ENCODE measurements at places on chromosomes 7 and 10.

GRCh38 chr10:96904648-96905047 lies 72.5 kb downstream of the LCOR start:
- no peak for DNase-seq

DNA sequence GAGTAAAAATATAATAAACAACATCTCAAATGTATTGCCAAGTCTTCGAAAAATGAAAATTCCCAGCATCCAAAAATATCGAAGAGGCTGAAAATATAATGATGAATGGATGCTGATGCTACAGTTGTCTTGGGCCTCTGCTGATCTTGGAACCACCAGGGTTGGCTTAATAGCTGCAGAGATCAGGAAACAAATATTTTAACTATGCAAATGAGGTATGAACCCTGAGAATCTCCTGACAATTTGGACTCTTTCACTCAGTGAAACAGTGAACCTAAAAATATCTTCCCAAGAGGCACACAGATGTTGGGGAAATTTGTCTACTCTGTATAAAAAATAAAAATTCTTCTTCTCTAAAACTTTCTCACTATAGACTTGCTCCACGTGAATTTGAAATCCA lies 97.7 kb upstream of the EGFR start:
- DNase-seq, result no peak

GRCh38 chr10:118116362-118116714 lies 69.6 kb upstream of the RAB11FIP2 start:
- DNase-seq, result no peak

GRCh38 chr10:116084161-116084560 lies 188.8 kb downstream of the GFRA1 start:
- no peak for DNase-seq

DNA sequence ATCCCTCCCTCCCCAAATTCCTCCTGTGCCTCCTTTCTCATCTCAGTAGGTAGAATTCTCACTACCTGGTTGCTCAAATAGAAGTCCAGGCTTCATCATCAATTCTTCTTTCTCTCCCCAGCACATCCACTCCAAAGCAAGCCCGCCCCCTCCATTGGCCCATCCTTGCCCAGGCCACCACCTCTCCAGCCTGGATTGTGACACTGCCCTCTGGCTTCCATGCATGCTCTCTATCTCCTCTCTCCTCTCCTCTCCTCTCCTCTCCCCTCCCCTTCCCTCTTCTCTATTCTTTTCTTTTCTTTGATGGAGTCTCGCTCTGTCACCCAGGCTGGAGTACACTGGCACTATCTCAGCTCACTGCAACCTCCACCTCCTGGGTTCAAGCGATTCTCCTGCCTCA lies 144.9 kb downstream of the UBE2H start:
- no peak for DNase-seq

GRCh38 chr10:1567152-1567551 lies 170.2 kb downstream of the ADARB2 start:
- no peak for DNase-seq

DNA sequence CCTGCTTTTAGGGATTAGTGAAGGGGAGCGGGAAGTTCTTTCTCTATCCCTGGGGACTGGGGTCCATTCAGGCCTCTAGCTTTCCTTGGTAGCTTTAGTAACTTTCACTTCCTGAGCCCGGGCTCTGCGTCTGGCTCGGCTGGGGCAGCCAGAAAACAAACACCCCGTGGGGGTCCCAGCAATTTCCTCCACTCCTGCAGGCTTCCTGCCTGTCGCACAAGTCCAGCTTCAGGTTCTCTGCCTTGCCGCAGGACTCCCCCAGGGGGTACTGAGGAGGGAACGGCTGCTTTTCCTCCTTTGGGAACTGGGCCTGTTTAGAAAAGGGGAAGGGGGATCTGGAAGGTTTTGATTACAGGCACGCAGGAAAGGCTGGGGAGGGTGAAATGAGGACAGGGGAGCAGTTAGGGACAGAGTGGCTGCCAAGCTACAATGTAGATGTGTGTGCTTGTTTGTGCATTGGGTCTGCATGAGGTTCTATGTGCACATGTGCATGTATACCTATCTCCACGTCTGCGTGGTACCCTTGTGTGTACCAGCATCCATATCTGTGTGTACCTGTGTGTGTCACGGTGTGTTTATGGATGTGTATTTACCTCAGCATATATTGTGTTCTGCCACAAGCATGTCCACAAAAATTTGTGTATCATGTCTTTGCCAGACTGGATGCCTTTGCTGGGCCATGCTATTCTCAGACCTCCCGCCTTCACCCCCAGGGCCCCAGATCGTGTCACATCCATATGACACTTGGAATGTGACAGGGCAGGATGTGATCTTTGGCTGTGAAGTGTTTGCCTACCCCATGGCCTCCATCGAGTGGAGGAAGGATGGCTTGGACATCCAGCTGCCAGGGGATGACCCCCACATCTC lies 2.0 kb downstream of the KAZALD1 start:
- DNase-seq, result peak; percentile 58

GRCh38 chr10:87945984-87946383 lies 82.6 kb downstream of the PTEN start:
- DNase-seq, result no peak

GRCh38 chr7:119320316-119320715 lies 952.7 kb upstream of the KCND2 start:
- DNase-seq, result no peak

- DNase-seq, result no peak
Measured at GRCh38 chr7:156635529-156636385, 4.8 kb upstream of the RNF32 start.

DNA sequence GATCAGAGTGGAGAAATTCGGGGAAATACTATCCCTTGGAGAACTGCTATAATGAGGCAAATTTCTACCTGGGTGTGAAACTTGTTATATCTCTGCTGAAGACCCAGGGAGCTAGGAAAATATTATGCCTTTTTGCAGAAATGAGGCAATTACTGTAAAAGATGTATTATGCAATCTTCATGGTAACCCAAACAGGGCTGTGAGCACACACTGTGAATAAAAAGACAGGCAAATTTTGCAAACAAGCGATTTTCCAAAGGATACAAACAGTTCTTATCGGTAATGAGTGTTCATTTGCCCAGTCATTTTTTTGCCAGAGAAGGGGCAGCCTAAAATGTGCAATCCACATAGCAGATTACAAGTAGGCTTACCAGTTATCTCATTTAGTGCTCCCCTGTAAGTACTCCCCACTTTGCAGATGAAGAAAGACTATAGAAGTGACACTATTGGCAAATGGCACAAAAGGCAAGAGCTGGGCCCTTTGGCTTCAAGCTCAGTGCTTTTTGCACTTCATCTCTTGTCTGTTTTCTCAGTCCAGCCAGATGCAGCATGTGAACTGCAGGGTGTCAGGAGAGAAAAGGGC lies 205.8 kb downstream of the HECW1 start:
- no peak for DNase-seq

DNA sequence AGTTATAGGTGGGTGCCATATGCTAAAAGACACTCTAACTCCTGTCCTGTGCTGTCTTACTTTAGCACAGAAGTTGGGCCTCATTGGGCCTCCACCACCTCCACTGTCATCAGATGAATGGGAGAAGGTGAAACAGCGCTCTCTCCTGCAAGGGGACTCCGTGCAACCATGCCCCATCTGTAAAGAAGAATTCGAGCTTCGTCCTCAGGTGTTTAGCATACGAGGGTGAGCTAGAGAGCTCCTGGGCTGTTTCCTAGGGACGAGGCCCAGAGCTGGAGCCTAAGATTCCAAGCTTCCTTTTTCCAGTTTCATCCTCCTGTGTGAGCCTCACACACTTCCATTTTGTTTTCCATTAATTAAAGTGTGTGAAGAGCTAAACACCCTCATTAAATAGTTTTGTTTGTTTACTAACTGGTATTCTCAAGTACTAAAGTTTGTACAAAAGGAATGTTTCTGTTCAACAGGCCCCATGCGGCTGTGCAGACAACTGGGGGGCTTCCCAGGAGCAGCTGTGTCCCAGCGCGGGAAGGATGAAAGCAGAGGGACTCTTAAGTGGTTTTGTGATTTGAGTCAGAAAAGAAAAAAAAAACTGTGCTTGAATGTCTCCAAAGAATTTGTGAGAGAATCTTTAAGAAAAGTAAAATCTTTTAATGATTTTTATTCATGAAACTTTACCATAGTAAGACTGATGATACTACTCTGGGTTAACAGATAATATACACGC lies 14.1 kb downstream of the RNF32 start:
- DNase-seq, result no peak

GRCh38 chr7:74334030-74334429 lies 44.8 kb downstream of the CLIP2 start:
- no peak for DNase-seq

DNA sequence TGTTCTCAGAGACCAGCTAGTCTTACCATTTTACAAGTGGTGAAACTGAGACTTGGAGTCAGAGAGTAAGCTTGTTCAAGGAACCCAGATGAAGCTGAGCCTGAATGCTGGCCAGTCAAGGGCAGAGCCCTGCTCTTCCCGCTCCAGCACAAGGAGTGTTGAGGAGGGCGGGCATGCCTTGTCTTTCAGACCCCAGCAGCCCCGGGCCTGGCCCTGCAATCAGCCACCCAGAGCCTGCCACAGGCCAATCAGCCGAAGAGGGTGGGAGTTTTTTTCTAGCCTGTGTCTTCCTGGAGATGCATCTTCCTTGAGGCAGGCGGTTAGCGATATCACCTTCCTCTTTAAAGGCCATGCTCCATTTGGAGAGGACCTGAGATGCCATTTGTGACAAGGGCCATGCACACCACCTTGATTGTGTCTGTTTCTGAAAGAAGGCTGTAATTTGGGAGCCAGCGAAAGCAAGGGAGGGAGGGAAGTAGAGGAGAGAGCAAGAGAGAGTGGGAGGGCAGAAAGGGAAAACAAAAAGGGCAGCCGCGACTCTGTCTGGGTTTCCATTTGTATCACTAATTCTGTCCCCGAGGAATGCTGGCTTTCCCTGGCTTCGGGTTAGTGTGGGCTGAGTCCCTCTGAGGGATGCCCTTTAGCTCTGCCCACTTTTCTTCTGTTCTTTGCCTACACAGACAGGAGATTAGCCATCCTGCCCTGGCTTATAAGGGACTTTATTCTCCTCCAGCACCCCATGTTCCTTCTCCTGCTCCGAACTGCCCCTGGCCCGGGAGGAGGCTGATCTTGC lies 8.0 kb downstream of the CDH23 start:
- no peak for DNase-seq

DNA sequence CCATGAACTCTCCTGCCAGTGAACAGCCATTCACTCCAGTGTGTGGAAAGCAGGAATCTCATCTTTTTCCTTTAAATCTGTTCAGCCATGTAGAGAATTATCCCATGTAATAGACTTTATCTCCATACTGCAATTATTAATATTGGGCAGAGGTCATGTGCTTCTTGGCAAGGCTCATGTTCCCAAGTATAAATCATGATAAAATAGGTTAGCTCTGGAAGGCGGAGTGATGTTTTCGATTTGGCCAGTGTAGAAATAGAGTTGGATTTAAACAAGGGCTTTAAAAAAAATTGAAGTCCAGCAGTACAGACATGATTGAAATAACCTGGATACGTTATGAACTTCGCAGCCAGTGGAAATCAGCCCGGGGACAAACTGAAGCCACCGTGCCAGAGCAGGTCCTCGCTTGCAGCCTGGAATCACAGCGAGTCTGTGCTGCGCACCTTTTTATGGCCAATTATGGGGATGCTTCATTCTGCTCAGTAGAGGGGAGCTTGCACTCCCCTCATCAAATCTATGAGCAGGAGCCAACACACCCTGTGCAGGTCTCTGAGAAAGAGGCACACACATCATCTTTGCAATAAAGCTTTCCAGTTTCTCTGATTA lies 654.0 kb upstream of the MKI67 start:
- DNase-seq, result no peak

DNA sequence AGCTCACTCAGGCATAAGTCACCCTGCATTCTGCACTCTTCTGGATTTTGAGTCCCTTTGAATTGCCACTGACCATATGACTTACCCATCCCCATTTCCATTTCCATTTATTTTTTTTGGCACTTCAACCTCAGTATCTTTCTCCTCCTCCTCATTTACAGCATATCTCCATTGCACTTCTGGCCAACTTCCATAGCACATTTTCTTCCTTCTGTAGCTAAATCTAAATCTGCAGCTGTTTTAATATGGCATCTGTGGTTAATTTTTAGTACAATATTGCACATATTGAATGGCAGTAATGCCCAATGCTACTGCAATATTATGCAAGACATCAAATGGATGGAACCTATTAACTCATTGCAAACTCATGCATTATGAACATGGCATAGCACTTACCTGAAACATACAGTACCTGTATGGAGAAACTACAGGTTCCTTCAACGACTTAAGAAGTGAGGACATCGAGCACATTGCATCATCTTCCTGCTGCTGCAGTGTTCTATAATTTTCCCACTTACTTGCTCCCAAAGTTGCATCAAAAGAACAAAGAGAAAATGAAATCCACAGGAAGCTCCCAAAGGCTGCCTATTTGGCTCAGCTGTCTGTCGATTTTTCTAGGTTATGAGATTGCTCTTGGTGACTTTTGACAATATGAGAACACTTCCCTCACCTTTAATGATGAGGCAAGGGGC lies 55.7 kb downstream of the LRRTM3 start:
- DNase-seq, result no peak

DNA sequence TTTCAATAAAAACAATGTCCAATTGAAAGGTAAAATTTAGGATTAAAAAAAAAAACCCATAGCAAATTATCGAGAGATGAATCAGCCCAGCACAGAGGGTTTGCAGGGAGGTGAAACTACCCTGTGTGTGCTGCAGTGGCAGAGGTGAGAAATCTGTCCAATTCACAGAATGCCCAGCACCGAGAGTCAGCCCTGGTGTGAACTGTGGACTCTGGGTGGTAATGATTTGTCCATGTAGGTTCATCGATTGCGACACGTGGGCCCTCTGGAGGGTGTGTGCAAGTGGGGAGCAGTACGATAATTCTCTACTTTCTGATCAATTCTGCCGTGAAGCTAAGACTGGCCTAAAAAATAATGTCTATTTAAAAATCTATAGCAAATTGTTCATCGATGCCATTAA lies 94.5 kb upstream of the PFKP start:
- no peak for DNase-seq

GRCh38 chr7:133481676-133482075 lies 228.8 kb downstream of the EXOC4 start:
- DNase-seq, result no peak

DNA sequence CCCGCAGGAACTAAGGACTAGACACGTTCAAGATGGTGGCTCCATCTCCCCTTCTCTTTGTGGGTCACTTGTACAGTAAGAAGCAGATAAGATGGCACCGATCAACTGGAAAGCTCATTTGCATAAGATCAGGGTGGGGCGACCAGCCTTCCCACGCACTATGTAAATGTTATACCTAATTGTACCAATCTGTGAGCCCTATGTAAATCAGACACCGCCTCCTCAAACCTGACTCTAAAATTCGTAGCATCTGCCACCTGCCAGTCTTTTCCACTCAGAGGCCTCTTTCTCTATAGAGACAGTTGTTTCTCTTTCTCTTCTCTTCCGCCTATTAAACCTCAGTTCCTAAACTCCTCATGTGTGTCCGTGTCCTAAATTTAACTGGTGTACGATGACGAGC lies 324.5 kb downstream of the PHF14 start:
- DNase-seq, result no peak

All from WTC11 (cell line).